ENCODE measurements at places on chromosomes 7 and 10. TPM values are rescaled to one million over a fixed set of nuclear protein-coding genes. Genes with fewer than 3 reads are reported as not detected.

GRCh38 chr10:68166871-68167585 is 57.7 kb downstream of the MYPN start:
- H3K36me3 ChIP-seq: no peaks in the 10 kb centered on the region
- H3K4me3 ChIP-seq: no peak overlapping the region
- no peaks in the 10 kb centered on the region for H3K4me1 ChIP-seq
- DNase-seq: no peak
- H3K27ac ChIP-seq: no peak overlapping the region
- no peaks in the 10 kb centered on the region for H3K27me3 ChIP-seq

- H3K4me3 ChIP-seq: no peak overlapping the region
- no peaks in the 10 kb centered on the region for H3K36me3 ChIP-seq
- DNase-seq: no peak
These were observed 52.9 kb downstream of the ATOH7 start for GRCh38 chr10:68179016-68179415.

POLR2J2 gene
- 14.1 TPM for total RNA-seq

GRCh38 chr10:78766603-78767002 is 302.2 kb upstream of the ZMIZ1 start:
- H3K27me3 ChIP-seq: no peaks in the 10 kb centered on the region
- H3K36me3 ChIP-seq: no peaks in the 10 kb centered on the region

DNA sequence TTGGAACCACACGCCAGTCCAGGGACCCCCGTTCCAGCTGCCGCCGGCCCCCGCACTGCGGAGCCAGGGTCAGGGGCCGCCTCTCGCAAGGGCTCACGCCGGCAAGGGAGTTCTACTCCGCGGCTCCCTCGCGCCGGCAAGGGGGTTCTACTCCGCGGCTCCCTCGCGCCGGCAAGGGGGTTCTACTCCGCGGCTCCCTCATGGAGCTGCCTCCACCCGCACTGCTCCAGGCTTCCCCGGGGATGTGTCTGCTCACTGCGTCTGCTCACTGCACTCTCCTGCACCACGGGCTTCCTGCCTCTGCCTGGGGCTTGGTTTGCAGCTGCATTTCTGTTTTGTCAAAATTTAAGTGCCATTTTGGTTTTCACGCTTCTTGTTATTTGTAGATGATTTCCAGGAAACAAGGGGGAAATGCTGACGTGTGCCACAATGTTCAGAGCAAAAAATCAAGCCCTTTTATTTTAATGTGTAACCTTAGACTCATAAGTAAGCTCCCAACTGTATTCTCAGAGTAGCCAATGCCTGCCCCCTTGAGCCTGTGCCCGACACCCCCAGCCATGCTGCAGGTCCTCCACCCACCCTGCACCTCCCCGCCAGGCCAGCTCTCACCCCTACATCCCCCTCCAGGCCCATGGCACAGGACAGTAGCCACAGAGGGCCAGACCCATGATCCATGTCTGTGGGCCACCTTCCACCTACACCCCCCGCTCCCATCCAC is 246.2 kb downstream of the MAD1L1 start:
- H3K27me3 ChIP-seq: no peaks in the 10 kb centered on the region
- H3K36me3 ChIP-seq: no peaks in the 10 kb centered on the region
- H3K27ac ChIP-seq: no peak overlapping the region
- DNase-seq: no peak
- H3K4me3 ChIP-seq: no peak overlapping the region

GRCh38 chr10:122050311-122050710 is 61.3 kb downstream of the TACC2 start:
- no peaks in the 10 kb centered on the region for H3K27me3 ChIP-seq
- peaks cover 5% of the 10 kb centered on the region for H3K4me1 ChIP-seq
- no peaks in the 10 kb centered on the region for H3K36me3 ChIP-seq
- DNase-seq: peak; percentile 34
- H3K27ac ChIP-seq: no peak overlapping the region

GRCh38 chr10:26696786-26697162 is 727 bp upstream of the PDSS1 start:
- H3K4me1 ChIP-seq: peaks cover 14% of the 10 kb centered on the region
- peak overlapping the region; percentile 96 for H3K4me3 ChIP-seq
- no peak for DNase-seq
- H3K27me3 ChIP-seq: peaks cover 10% of the 10 kb centered on the region
- H3K36me3 ChIP-seq: no peaks in the 10 kb centered on the region

- H3K4me3 ChIP-seq: no peak overlapping the region
- no peaks in the 10 kb centered on the region for H3K36me3 ChIP-seq
- H3K27ac ChIP-seq: no peak overlapping the region
These were observed 100.9 kb downstream of the PDGFA start for GRCh38 chr7:418636-419280.

DNA sequence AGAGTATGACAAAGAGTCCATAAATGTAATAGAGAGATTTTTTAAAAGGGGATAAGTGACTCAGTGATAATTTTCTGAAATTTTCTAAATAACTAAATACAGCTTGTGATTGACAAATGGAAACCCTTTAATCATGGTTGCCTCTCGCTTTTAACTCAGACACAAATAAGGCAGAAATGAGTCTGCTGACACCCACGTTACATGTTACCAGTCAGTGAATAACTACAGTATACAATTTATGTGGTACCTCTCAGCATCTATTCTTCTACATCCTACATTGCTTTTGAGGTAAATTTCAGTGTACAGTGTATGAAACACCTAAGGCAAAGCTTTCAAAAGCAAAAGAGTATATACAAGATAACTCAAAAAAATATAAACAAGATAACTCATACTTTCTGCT is 4.2 kb downstream of the NSUN6 start:
- no peak overlapping the region for H3K27ac ChIP-seq
- H3K36me3 ChIP-seq: peaks cover 9% of the 10 kb centered on the region
- no peaks in the 10 kb centered on the region for H3K27me3 ChIP-seq
- no peak for DNase-seq
- no peak overlapping the region for H3K4me3 ChIP-seq

SNX8 gene
- 60.1 TPM for total RNA-seq

CCDC172 gene
- total RNA-seq: not detected

DNA sequence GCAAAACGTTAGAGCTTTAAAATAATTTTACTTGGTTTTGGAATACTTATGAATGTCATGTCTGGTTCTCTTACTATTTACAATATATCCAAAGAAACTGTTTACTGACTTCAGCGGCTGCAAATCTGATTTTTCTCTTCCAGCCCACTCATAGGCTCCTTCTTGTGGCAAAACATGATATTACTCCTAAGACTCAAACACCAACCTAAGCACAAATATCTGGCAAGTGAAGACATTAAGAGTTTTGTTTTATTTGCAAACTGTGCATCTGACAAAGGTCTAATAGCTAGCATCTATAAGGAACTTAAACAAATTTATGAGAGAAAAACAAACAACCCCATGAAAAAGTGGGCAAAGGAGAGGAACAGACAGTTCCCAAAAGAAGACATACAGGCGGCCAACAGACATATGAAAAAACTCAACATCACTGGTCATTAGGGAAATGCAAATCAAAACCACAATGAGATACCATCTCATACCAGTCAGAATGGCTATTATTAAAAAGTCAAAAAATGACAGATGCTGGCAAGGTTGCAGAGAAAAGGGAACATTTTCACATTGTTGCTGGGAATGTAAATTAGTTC is 20.3 kb upstream of the GJC3 start:
- H3K27ac ChIP-seq: peak overlapping the region; percentile 6
- H3K4me1 ChIP-seq: peaks cover 3% of the 10 kb centered on the region
- no peak for DNase-seq
- no peaks in the 10 kb centered on the region for H3K27me3 ChIP-seq
- H3K36me3 ChIP-seq: no peaks in the 10 kb centered on the region

GRCh38 chr10:117610321-117610720 is 67.8 kb downstream of the EMX2 start:
- H3K4me3 ChIP-seq: no peak overlapping the region
- no peak for DNase-seq
- no peak overlapping the region for H3K27ac ChIP-seq

DNA sequence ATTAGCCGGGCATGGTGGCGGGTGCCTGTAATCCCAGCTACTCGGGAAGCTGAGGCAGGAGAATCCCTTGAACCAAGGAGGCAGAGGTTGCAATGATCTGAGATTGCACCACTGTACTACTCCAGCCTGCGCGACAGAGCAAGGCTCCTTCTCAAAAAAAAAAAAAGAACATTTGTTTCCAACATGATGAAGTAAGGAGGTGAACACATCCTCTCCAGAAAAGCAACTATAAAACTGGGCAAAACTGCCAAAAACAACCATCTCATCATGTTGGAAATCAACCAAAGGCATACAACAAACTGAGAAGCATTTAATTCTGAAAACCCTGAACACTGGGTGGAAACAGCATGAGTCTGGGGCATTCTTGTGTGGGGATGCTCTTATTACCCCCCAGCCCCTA is 14.3 kb downstream of the PRTFDC1 start:
- H3K4me3 ChIP-seq: no peak overlapping the region
- H3K36me3 ChIP-seq: no peaks in the 10 kb centered on the region
- no peak for DNase-seq

GRCh38 chr10:58464956-58465355 is 47.7 kb upstream of the BICC1 start:
- no peak overlapping the region for H3K4me3 ChIP-seq
- H3K36me3 ChIP-seq: no peaks in the 10 kb centered on the region
- peaks cover 3% of the 10 kb centered on the region for H3K4me1 ChIP-seq
- no peak overlapping the region for H3K27ac ChIP-seq

DNA sequence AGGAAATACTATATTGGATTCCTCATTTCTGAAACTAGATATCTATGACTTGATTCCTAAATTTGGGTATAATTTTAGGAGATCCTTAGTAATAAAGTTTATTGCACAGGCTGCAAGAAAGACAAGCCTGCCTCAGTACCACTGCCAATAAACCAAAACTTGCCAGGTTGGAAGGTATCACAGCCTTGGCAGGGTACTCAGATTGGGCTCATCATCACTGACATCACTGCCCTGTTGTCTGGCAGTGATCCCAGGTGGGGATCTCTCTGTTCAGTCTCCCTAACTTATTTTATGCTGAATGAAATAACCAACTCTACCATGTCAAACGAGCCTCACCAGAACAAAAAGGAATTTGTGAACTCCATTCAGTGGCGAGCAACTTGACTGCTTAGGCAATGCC is 18.8 kb downstream of the FIGNL1 start:
- no peak overlapping the region for H3K27ac ChIP-seq
- no peak overlapping the region for H3K4me3 ChIP-seq
- H3K36me3 ChIP-seq: no peaks in the 10 kb centered on the region
- no peak for DNase-seq
- no peaks in the 10 kb centered on the region for H3K4me1 ChIP-seq
